Right lung (tissue), 10 donors: ENCODE measurements at places on chromosomes 12 and 14.

DNA sequence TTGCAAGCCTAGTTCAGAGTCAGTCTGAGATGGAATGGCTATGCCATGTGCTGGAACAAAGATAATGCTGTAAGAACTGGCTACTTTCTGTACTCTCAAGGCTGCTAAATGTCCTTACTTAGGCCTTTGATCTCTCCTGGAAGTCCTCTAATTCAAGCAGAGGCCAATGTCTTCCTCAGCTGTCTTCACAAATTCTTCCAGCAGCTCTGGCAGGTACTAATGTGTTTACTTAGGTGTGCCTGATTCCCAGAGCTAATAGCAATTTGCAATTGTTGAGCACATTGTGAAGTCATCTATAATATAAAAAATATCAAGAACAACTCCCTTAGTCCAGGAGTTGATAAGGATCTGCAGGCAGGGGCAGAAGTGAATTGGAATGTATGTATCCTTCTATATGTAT is 3.8 kb upstream of the MYF5 start:
- DNase-seq: no peak

DNA sequence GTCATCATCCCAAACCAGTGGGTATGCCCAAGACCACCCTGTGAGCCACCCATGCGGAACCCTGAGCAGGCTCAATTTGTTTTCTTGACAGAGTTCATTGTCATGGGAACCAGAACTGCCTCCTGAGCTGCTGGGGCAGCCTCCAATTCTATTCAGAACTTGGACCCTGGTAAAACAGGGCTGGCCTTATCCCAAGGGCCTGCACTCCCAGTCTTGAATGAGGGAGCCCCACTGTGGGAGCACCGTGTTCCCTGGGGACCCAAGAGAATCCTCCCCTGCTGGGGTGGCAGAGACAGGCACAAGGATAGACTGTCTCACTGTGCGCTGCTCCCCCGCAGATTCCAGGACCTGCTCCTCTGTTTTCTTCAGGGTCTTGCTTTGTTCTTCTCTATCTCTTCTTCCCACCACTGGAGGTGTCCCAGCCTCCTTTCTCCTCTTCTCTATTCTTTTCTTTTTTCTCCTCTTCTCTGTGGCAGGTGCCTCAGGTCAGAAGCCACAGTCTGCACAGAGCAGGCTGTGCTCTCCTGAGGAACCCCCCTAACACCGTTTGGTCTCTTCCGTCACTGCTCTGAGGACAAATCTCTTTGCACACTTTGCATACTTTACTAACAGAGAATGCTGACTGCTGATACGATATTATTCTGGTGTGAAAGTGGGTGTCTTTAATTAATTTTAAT is 31.2 kb upstream of the CHPT1 start:
- no peak for DNase-seq

DNA sequence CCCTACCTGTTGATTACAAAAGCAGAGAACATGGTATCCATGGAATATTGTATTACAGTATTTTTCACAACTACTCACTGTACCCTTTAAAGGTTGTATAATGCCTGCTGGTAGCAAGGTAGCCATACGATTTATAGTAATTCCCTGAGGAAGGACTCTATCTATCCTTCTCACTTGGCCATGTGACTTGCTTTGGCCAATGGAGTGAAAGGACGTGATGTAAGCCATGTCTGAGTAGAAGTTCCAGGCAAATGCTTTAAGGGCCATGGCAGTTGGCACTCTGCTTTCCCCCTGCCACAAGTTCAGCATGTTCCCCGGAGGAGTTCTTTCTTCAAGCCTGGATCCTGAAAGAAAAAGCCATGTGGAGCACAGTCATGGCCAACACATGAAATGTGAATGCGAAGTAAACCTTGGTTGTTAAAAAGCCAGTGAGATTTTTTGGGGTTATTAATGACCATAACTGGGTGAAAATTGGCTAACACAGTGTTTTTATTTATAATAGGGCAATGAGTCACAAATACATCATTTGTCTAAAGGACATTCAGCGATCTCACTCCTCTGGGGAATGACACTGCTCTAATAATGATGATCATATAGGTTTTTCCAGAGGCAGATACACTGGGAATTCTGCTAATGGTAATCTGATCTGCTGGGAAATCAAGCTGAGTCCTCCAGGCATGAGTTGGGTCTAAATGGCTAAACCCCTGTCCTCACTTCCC is 67.4 kb upstream of the SLC38A2 start:
- DNase-seq: no peak

DNA sequence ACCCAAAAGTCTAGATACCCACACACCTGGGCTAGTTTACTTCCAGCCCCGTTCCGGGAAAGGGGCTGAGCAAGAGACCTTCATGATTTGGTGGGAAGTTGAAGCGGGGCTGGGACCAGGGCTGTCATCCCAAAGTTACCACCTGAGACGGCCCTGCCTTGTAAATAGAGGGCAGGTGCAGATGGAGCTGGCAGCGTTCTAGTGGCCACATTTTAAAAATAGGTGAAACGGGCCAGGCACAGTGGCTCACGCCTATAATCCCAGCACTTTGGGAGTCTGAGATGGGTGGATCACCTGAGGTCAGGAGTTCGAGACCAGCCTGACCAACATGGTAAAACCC is 43.4 kb downstream of the NFKBIA start:
- no peak for DNase-seq

- DNase-seq: no peak
Observed at GRCh38 chr14:102930753-102931579, 8.5 kb downstream of the AMN start.

- no peak for DNase-seq
Observed at GRCh38 chr12:13666806-13667205, 314.6 kb downstream of the GRIN2B start.
